ENCODE measurements at places on chromosomes 12 and 14.
A peak's percentile ranks its signal among the peaks of the same experiment; 100 is the strongest.

- peaks cover 16% of the 10 kb centered on the region for H3K36me3 ChIP-seq
- no peak for DNase-seq
- H3K27ac ChIP-seq: no peak overlapping the region
- H3K4me3 ChIP-seq: no peak overlapping the region
- no peaks in the 10 kb centered on the region for H3K27me3 ChIP-seq
Observed at GRCh38 chr14:24133735-24134134, 2.3 kb upstream of the PSME1 start.

DNA sequence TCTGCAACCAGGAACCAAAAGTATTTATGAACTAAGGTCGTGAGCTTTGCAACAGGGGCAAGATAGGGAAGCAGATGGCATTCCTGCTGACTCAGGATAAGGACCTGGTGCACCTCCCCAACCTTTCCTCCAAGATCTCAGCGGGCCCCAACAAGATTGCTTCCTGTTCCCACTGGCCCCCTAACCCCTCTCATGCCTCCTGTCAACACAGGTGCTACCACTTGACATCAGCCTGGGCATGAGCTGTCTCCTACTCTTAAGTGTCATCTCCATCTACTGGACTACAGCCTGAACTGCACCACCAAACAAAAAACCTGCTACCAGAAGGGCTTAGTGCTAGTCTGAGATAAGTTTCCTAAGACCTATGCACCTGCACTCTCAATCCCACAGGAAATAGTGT, 32.7 kb downstream of the MED6 start:
- no peak overlapping the region for H3K4me3 ChIP-seq
- H3K4me1 ChIP-seq: no peaks in the 10 kb centered on the region
- peak; percentile 48 for DNase-seq
- no peak overlapping the region for H3K27ac ChIP-seq
- no peaks in the 10 kb centered on the region for H3K36me3 ChIP-seq
- H3K27me3 ChIP-seq: no peaks in the 10 kb centered on the region

GRCh38 chr12:52206304-52207040, 14.7 kb upstream of the KRT80 start:
- no peak overlapping the region for H3K4me3 ChIP-seq
- H3K27me3 ChIP-seq: no peaks in the 10 kb centered on the region
- no peaks in the 10 kb centered on the region for H3K36me3 ChIP-seq

GRCh38 chr12:53599579-53599978, 26.6 kb downstream of the ATF7 start:
- H3K27me3 ChIP-seq: no peaks in the 10 kb centered on the region
- H3K36me3 ChIP-seq: no peaks in the 10 kb centered on the region
- no peak overlapping the region for H3K4me3 ChIP-seq

GRCh38 chr12:68609998-68610369, 715 bp upstream of the RAP1B start:
- peak overlapping the region; percentile 94 for H3K27ac ChIP-seq
- no peaks in the 10 kb centered on the region for H3K36me3 ChIP-seq
- peaks cover 23% of the 10 kb centered on the region for H3K4me1 ChIP-seq
- peak; percentile 37 for DNase-seq
- H3K4me3 ChIP-seq: peak overlapping the region; percentile 91

- no peak overlapping the region for H3K27ac ChIP-seq
- DNase-seq: no peak
- no peaks in the 10 kb centered on the region for H3K4me1 ChIP-seq
- no peak overlapping the region for H3K4me3 ChIP-seq
- no peaks in the 10 kb centered on the region for H3K36me3 ChIP-seq
- H3K27me3 ChIP-seq: peaks cover 25% of the 10 kb centered on the region
Observed at GRCh38 chr12:5031958-5032357, 11.7 kb upstream of the KCNA5 start.

DNA sequence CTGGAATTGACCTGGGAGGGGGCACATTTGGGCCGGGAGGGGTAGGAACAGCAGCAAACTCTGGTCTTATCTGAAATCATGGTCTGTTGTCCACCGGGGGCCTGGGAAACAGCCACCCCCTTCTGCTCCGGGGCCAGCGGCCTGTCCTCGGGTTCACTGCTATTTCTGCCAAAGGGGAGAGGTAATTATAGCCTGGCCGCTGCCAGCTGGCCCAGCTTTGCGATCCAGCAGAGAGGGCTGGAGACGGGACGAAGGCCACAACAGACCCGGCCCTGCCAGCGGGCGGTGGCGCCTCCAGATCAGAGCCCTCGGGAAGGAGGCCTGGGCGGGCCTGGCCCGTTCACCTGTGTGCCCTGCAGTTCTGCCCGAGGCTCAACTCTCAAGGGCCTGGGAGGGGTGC, at the start of gene C14orf180:
Gene C14orf180, plus strand, starts transcription at position 258 of the 400 bp plus-strand sequence. CDS start 6,667 bp downstream, outside the sequence.
- no peaks in the 10 kb centered on the region for H3K4me1 ChIP-seq
- H3K36me3 ChIP-seq: no peaks in the 10 kb centered on the region
- H3K27ac ChIP-seq: no peak within 1 kb of the TSS
- no peak within 1 kb of the TSS for H3K4me3 ChIP-seq

DNA sequence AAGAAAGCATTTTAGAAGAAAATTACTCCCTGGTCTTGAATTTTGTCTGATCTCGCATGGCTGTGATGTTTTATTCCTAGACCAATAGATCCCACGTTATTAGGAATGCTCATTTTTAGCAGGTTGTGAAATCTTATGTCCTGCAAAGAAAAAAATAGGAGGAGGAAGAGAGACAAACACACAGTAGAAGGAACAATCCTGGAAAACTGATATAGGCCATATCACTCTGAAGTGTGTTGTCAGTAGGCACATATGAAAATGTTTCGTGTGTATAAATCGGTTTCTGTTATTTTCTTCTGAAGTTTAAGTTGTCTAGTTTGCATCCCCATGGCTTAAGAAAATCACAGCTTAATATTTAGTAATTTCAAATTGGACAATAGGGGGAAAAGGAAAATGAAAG, 12.4 kb downstream of the SLCO1B3 start:
- no peaks in the 10 kb centered on the region for H3K36me3 ChIP-seq
- H3K27ac ChIP-seq: no peak overlapping the region
- DNase-seq: no peak
- no peak overlapping the region for H3K4me3 ChIP-seq
- no peaks in the 10 kb centered on the region for H3K4me1 ChIP-seq

GRCh38 chr12:38053655-38054464, 262.7 kb upstream of the ALG10B start:
- H3K27ac ChIP-seq: no peak overlapping the region
- no peaks in the 10 kb centered on the region for H3K36me3 ChIP-seq
- no peak overlapping the region for H3K4me3 ChIP-seq

- no peak for DNase-seq
- no peak overlapping the region for H3K27ac ChIP-seq
- H3K36me3 ChIP-seq: no peaks in the 10 kb centered on the region
- no peaks in the 10 kb centered on the region for H3K4me1 ChIP-seq
- no peaks in the 10 kb centered on the region for H3K27me3 ChIP-seq
- H3K4me3 ChIP-seq: no peak overlapping the region
Observed at GRCh38 chr12:74922117-74922516, 287.5 kb downstream of the KCNC2 start.

DNA sequence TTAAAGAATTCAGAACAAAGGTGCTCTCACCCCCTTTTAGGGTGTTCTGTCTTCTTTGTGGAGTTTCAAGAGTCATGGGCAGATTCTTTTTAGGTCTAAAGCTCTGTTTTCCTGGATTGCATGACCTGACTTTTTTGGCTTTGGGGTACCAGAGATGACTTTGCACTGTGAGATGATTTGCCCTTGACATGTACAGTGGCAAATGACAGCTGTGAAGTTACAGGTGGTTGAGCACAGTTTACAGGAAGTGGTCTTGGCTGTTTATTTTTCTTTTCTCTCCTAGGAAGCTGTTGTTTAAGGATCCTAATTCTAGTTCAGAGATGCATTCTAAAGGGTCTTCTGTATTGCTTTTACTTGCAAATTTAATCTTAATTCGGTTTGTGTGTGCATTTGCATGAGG, 83.8 kb upstream of the METAP2 start:
- no peaks in the 10 kb centered on the region for H3K36me3 ChIP-seq
- H3K4me1 ChIP-seq: no peaks in the 10 kb centered on the region
- H3K27me3 ChIP-seq: no peaks in the 10 kb centered on the region
- no peak overlapping the region for H3K27ac ChIP-seq
- no peak for DNase-seq
- H3K4me3 ChIP-seq: no peak overlapping the region

- H3K27ac ChIP-seq: peak overlapping the region; percentile 81
- H3K27me3 ChIP-seq: no peaks in the 10 kb centered on the region
- H3K36me3 ChIP-seq: peaks cover 20% of the 10 kb centered on the region
- peak; percentile 27 for DNase-seq
Observed at GRCh38 chr12:55974308-55974730, 441 bp downstream of the RAB5B start.

DNA sequence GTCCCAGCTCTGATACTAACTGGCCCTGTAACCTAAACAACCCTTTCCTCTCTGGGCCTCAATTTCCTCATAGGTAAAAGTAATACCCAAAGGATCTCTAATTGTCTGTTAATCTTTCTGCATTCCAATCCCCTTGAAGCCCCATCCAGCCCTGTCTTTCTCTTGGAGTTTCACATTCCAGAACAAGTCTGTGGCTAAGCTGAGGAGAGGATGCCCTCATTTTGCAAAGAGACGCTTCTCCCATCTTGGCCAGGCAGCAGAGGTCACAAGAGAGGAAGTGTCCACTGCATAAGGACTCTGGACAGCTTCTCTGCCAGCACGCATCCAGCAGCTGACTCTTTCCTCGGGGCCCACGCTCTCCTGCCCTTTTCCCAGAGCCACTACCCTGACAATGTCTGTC, 263.4 kb upstream of the FKBP4 start:
- H3K4me3 ChIP-seq: no peak overlapping the region
- no peaks in the 10 kb centered on the region for H3K36me3 ChIP-seq
- no peak for DNase-seq
- no peaks in the 10 kb centered on the region for H3K4me1 ChIP-seq
- H3K27ac ChIP-seq: no peak overlapping the region

GRCh38 chr12:39723831-39724230, 104.2 kb upstream of the ABCD2 start:
- DNase-seq: peak; percentile 84
- no peaks in the 10 kb centered on the region for H3K36me3 ChIP-seq
- H3K27me3 ChIP-seq: no peaks in the 10 kb centered on the region
- H3K4me3 ChIP-seq: no peak overlapping the region
- H3K27ac ChIP-seq: no peak overlapping the region

DNA sequence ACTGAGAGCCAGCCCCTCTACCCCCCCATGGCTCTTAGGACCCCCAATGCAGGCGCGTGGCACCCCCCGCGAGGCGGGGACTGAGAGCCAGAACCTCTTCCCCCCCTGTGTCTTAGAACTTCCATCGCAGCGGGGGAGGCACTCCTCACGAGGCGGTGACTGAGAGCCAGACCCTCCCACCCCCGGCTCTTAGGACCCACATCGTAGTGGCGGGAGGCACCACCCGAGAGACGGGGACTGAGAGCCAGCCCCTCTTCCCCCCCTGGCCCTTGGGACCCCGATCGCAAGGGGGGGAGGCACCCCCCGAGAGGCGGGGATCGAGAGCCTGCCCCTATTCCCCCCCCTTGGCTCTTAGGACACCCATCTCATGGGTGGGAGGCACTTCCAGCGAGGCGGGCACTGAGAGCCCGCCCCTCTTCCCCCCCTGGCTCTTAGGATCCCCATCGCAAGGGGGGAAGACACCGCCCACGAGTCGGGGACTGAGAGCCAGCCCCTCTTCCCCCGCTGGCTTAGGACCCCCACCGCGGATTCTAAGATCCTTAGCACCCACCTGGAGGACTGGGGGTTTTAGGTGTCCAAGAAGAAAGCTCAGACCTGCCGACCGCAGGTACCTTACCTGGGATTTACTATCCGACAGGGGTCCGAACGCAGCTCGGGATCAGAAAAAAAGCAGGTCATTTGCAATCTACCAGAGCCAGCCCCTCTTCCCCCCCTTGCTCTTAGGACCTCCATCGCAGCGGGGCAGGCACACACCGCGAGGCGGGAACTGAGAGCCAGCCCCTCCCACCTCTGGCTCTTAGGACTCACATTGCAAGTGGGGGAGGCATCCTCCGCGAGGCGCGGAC, 44.9 kb downstream of the DDX11 start:
- peak; percentile 79 for DNase-seq
- H3K36me3 ChIP-seq: no peaks in the 10 kb centered on the region
- no peaks in the 10 kb centered on the region for H3K4me1 ChIP-seq
- H3K27ac ChIP-seq: no peak overlapping the region
- peak overlapping the region; percentile 54 for H3K4me3 ChIP-seq

DNA sequence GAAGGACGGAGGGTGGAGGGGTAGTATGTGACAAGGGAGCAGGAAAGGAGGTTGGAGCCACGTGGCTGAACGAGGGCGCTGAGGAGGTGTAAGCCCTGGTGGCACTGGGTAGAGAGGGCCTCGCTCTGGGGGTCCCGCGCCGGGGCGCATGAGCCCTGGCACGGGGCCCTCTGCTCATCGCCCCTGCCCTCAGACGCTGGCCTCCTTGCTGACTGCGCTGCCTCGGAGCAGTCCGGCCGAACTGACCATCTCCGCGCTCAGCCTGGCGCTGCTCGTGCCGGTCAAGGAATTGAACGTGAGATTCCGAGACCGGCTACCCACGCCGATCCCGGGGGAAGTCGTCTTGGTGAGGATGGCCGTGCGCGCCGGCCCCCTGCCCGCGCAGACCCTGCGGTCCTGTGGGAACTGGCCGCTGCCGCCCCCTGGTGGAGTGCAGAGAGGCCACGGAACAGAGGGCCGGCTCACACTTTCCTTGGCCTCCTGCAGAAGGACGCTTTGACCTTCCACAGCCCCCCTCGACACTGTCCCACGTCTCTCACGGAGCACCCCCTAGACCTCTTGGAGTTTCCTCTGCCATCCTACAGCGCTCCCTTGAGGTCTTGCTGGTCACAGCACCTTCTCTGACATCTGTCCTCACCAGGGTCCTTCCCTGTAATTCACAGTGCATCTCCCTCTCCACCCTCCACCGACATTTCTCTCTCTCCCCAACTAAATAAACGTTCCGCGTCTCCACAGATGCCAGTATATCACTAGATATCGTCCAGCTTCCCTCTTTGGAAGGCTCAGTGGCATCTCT, 10.5 kb downstream of the ARHGEF25 start:
- peak overlapping the region; percentile 50 for H3K4me3 ChIP-seq
- H3K27ac ChIP-seq: no peak overlapping the region
- peaks cover 7% of the 10 kb centered on the region for H3K36me3 ChIP-seq
- DNase-seq: peak; percentile 61
- peaks cover 8% of the 10 kb centered on the region for H3K4me1 ChIP-seq
- H3K27me3 ChIP-seq: peaks cover 13% of the 10 kb centered on the region

DNA sequence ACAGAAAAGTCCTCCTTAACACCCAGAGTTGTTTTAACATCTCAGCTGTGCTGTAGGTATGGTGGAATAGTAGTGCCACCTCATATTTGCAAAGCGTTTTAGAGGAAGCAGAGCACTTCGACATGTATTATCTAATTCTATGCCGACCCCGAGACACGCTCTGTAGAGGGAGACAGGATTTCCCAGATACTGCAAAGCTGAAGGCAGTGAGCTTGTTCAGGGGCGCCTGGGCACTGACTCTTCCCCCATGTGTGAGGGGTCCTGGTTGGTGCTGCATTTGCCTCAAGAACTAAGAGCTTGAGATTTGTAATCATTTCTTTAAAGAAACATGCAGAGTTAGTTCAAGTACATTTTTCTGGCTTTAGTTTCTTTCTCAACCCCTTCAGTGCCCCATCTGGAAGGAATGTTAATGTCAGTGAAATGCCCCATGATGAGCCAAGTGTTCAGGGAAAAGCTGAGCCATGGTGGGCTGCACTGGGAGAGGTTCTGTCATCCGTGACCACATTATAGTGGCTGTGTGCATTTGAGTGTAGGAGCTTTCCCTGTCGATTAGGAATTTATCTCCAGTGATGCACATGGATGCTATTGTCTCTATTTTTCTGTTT, 66.3 kb downstream of the MBIP start:
- H3K4me1 ChIP-seq: no peaks in the 10 kb centered on the region
- no peak for DNase-seq
- H3K4me3 ChIP-seq: no peak overlapping the region
- H3K27ac ChIP-seq: no peak overlapping the region
- no peaks in the 10 kb centered on the region for H3K36me3 ChIP-seq

GRCh38 chr12:47819138-47819895, 386 bp downstream of the HDAC7 start:
- peaks cover 45% of the 10 kb centered on the region for H3K4me1 ChIP-seq
- H3K4me3 ChIP-seq: peak overlapping the region; percentile 70
- no peaks in the 10 kb centered on the region for H3K27me3 ChIP-seq
- DNase-seq: no peak
- peak overlapping the region; percentile 76 for H3K27ac ChIP-seq

Measured in A673 (cell line).